ENCODE measurements at places on chromosomes 1 and 21.

DNA sequence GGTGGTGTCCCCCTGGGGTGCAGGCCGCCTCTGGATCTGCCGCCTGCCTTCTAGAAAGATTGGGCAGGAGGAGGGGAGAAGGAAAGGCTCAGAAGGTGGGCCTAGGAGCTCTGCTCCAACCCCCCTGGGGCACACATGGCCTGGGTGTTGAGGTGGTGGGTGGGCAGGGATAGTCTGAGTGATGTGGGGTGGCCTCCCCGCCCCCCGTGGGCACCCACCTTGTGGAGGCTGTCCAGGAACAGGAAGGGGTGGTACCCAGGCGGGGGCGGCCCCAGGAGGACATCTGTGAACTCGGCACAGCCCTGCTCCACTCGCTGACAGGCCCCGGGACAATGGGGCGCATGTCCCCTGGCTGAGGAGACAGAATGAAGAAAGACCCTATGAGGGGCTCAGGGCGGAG, 54.9 kb downstream of the MORN1 start:
- DNase-seq: no peak

GRCh38 chr1:35809114-35810095, 1.6 kb downstream of the AGO4 start:
- DNase-seq: no peak

GRCh38 chr1:88141499-88142074, 542.5 kb upstream of the PKN2 start:
- DNase-seq: no peak

DNA sequence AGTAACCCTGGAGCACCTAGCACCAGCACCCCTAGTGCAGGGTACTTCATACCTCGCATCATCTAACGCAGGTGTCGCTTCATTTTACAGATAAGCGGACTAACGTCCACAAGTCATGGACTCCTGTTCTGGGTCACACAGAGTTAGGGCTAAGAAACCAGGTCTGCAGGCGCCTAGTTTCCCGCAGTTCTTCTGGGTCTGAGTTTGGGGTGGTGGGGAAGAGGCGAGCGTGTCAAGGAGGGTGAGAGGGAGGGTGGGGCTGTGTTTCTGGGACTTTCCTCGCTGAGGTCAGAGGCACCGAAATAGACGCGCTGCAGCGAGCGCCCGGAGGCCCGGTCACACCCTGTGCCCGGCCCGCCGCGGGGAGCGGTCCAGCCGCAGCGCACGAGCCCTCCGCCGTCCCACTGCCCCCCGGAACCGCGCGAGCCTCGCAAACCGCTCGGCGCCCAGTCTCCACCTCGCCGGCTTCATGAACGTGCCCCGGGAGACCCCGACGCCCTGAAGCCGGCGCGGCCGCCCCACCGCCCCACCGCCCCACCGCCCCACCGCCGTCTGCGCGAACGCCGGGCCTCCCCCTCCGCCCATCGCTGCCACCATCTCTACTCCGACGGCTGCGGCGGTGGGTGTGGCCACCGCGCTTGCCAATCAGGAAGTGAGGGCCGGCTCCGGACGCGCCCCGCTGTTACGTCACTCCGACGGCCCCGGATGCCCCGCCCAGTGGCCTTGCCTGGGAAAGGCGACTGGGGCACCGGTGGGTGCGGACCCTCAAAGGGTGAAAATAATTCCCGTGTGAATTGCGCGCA, 12.3 kb downstream of the IFI6 start:
- peak; percentile 92 for DNase-seq

GRCh38 chr1:78519446-78519845, 28.7 kb downstream of the PTGFR start:
- no peak for DNase-seq

GRCh38 chr1:79530055-79530454, 523.5 kb upstream of the ADGRL4 start:
- DNase-seq: no peak

DNA sequence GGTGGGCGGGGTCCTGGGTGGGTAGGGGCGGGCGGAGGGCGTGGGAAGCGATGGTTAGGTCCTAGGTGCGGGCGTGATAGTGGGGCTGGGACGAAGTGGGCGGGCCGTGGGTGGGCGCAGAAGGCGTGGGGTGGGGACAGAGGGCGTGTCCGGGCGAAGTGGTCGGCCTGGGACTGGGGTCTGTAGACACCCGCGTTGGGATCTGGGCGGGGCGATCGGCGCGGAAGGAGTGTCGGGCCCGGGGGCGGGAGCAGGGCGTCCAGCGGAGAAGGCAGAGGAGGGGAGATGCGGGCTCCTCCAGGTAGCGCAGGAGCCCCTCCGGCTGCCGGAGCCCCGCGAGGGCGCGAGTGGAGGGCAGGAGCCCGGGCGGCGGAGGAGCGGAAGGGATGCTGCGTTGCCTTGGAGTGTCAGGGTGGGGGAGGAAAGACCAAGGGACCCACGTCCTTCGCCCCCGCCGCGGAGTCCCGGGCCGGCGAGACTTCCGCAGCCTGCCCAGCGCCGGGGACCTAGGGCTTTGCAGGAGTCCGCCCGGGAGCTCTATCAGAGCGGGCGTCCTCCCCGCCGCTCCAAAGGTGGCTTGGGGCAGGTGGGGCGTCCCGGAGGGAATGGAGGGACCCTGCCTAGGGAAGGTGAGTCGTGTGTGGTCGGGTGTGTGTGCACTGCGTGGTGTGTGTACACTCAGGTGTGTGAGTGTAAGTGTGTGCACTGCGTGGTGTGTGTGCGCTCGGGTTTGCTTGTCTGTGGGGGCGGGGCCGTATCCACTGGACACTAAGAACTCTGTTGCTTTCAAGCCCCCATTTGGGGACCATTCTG, 27.0 kb upstream of the PRSS38 start:
- peak; percentile 74 for DNase-seq

DNA sequence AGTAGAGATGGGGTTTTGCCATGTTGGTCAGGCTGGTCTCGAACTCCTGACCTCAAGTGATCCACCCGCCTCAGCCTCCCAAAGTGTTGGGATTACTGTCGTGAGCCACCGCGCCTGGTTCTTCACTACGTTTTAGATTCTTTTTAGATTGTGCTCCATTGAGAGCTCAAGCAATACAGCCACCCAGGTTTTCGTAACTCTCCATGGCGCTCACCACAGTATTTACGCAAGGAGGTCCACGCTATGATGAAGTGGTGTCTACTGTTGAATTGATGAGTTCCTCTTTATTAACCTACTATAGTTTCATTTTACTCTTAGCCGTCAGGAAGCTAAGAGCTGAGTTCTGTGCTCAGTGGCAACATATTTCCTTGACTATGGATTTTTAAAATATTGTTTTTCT, 1.8 kb upstream of the KIF1B start:
- no peak for DNase-seq

DNA sequence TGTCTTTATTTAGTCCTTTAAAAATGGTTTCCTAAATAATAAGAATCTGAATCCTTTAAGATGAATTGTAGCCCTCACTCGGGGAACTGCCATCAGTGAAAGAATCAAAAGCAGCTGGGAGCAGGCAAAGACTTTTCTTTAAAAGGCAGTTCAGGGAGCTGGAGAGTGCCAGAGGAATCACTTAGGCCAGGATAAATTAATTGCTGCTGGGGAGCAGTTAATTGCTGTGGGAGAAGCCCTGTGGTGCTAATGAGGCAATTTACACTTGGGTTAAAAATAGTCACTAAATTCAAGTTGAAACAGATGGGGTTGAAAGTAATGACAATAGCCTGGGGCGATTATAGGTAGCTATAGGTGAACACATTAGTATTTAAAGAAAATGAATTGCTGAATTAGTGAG, 38.7 kb upstream of the COL24A1 start:
- no peak for DNase-seq

- peak; percentile 76 for DNase-seq
These were observed 17.7 kb upstream of the SNX27 start for GRCh38 chr1:151594143-151594625.

DNA sequence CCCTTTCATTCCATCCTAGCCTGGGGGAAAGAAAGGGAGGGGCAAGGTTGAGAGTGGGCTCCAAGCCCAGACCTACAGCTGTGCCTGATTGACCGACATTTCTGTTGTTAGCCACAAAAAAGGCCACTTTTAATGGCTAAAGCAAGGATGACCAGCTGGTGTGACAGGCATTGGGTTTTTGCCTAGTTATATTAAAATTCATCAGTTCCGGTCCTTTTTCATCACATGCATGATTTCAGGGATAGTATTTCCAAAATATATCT, 192.3 kb downstream of the ZNF326 start:
- DNase-seq: no peak

DNA sequence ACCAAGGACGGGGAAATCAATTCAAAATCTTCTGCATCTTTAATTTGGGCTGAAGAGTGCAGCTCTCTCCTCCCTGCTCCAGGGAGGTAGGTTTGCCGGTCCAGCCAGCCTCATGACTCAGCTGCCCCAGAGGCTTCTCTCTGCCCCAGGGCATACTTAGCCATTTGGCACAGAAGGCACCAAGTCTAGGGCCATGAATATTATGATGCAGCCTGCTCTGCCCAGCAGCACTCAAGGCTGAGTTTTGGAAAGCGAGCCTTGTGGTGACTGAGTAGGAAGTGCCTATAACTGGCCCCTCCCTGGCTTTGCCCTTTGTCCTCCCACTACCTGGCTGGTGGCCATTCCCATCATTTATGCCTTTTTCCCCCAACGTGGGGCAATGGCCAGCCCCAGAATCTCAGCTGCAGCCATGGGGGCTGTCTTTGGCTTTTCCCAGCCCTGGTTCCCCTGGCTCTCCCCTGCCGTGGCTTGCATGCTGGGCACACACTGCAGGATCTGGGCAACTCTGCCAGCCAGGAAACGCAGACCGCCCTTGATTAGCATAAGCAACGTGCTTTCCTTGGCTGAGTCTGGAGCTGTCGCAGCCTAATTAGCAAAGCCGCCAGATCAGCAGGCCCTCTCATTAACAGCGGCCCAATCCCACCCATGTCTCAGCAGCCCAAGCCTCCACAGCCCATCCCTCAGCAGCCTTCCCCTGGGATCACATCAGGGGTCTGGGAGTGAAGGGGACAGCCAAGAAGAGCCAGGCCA, 258.6 kb upstream of the TMEM51 start:
- no peak for DNase-seq

DNA sequence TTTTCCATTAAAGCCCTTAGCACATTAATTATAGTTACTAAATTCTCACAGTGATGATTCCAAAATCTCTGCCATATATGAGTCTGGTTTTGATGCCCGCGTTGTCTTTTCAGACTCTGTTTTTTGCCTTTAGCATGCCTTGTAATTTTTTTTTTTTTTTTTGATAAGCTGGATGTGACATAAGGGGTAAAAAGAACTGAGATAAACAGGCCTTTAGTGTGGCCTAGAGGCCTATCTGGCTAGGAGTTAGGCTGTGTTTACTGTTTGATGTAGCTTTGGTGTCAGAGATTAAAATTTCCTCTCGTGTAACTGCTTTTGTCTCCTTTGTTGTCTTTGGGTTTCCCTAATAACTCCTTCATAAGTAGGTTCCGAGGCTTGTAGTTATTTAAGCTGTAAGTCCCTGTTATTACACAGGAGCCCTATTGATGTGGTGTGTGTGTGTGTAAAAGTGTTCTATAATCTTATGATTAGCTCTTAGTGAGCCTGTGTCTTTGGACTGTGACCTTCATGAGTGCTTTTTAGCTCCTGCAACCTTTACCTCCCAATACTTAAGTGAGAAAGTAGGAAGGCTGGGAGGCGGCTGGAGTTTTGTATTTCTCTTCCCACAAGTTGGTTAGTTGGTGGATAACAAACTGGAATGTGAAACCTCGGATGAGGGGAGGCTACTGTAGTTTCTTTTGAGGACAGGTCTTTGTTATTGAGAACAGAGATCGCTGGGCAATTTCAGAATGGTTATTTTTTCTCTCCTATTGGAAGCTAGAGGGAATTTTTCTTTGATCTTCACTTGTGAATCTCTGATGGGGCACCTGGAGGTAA, 19.3 kb downstream of the HS2ST1 start:
- DNase-seq: no peak

DNA sequence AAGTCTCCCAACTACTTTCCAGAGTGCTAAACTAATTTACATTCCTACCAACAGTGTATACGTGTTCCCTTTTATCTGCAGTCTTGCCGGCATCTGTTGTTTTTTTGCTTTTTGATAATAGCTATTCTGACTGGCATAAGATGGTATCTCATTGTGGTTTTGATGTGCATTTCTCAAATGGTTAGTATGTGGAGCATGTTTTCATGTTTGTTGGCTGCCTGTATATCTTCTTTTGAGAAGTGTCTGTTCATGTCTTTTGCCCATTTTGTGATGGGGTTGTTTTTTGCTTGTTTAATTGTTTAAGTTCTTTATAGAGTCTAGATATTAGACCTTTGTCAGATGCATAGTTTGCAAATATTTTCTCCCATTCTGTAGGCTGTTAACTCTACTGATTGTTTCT, 46.6 kb downstream of the MAST2 start:
- no peak for DNase-seq

GRCh38 chr1:157799996-157800395, 19.9 kb downstream of the FCRL1 start:
- no peak for DNase-seq

DNA sequence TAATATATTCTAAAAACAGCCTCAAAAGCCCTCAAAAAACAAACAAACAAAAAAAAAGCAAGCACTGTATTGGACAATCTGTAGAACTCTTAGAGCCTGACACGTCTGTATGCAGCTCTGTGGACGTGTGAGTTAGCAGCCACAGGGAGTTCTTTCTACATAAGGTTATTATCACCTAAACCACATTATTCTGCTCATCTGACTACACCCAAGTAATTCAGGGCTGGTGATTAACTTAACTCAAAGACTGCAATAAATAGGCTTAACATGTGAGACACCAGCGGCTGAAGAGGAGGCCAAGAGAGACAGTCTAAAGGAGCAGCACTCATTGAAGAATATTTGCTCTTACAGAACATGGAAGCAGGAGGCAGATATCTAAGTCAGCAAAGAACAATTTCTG, 316.0 kb downstream of the VAV3 start:
- no peak for DNase-seq

DNA sequence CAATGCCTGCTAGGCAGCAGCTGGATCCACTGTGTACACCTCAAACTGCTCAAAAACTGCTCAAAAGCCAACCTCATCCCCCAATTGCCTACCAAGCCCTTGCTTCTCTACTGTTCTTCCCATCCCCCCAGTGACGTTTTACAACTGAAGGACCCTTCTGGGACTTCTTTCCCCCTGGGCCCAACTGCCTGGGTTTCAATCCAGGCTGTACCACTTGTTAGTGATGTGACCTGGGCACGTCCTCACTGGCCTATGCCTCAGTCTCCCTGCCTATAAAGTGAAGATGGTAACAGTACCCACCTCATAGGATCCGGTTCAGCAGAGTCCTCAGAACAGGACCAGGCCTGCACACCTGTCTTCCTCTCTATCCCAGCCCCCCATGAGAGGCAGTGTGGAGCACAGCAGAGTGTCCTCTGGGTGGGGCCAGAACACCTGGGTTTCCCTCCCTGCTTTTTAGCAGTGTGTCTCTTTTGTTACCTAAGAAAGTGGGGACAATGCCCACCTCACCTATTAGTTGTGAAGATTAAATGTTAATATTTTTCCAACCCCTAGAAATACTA, 1.9 kb upstream of the TEKT2 start:
- no peak for DNase-seq

GRCh38 chr1:243447347-243447746, 191.5 kb downstream of the SDCCAG8 start:
- no peak for DNase-seq

- no peak for DNase-seq
These were observed 51.9 kb downstream of the PDE9A start for GRCh38 chr21:42705346-42705745.

Measured in naive B cell (primary cell).